ENCODE measurements at places on chromosomes 11 and 22.

DNA sequence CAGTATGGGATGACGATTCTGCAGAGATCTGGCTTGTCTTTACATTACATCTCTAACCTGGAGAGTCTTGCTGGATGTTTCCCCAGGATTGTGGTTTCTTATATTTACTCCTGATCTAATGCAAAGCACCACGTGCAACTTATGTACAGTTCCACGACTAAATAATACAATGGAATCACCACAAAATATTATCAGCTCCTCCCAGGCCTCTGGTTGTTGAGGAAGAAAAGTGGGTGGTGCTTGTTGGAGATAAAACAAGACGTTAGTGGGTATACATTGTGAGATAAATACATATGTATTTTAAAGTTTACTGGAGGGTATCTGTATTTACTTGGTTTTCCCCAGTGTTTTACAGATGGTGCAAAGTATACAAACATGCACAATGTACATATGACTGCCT lies 569.7 kb downstream of the NTM start:
- DNase-seq: no peak

DNA sequence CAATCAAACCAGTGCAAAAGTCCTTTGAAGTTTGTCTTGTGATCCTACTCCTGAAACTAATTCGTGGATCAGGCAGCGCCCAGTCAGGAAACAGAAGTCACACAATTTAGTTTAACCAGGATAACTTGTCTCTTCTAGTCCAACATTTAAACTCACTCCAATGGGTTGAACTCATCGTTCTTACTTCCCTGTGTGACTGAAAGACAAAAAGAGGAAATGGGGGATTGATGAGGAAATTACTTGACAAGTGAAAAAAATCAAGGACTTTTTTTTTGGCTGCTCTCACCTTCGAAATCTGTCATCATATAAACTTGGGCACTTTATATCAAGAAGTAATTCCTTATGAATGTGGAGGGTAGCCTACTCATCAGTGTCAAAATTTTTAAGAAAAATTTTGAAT lies 78.4 kb downstream of the HSD17B12 start:
- DNase-seq: no peak

GRCh38 chr11:74468521-74468920 lies 1.2 kb upstream of the KCNE3 start:
- DNase-seq: no peak

DNA sequence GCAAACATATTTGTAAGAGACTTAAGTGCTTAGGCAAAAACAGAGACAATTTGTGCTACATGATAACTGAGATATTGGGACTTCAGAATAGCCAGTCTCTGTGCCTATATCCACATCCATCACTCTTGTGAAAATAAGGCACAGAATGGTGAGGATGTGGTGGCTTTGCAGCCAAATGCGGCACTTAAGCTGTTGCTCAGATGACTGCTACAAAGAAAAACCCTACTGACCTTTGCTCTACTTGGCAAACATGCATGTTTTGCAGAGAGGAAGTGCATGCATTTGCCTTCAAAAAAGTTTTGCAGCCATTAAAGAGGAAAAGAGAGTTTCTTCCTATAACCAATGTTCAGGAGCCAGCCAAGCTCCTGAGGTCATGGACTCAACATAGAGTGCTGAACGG lies 675.0 kb upstream of the KIRREL3 start:
- DNase-seq: no peak

GRCh38 chr22:47929073-47929472 lies 1166.6 kb downstream of the TBC1D22A start:
- DNase-seq: no peak

DNA sequence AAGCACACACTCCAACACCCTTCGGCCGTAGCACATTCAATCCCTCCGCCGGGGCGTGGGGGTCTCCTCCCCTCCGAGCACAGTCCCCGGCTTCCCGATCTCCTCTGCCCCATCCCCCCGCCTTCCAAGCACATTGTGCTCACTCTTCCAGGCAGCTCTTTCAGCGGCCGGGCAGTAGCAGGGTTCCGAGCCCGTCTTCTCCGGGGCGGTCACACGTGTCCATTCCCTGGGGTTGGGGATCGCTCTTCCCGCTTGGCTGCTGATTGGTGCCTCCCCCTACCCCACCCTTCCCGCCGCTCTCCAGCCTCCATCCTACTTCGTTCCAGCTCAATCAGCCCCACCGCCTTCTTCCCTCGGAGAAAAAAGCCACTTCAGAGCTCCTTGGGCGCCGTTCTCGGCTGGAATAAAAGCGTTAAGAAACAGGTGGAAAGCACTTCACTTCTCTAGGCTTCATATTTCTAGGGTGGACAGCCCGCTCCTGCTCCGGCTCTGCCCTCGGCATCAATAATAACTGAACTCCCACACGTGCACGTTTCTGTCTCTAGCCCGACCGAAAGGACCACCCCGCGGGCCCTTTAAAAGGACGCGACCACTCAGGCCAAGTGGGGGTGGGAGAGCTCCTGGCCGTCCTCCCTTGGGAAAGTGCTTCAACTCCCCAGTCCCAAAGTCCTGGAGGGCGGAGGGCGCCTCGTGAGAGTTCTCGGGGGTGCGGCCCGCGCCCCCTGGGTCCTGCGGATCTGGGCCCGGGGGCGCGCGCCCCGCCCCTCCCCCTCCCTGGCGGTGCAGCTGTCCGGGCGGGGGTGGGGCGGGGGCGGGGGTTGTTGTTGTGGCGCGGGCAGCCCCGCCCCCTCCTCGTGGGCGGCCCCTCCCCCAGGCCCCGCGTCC lies 464 bp upstream of the CECR2 start:
- peak; percentile 28 for DNase-seq

- DNase-seq: no peak
Measured at GRCh38 chr11:28536504-28537267, 428.5 kb downstream of the METTL15 start.

DNA sequence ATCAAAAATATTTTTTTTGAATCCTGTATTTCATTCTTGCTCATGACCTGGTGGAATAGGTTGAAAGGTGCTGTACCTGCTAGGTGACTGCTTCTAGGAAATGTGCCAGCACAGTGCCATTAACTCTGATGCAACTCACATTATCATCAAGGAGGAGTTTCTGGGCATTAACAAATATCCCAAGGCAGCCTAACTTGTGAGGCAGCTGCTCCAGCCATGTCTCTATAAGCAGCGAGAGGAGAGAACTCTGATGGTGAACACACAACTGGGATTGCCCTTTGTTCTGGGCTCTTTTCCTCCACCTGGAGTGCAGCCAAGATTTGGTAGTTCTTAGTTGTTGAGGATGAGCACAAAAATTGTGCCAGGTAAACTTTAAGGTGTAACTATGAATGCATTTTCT lies 25.6 kb downstream of the HEPHL1 start:
- no peak for DNase-seq

DNA sequence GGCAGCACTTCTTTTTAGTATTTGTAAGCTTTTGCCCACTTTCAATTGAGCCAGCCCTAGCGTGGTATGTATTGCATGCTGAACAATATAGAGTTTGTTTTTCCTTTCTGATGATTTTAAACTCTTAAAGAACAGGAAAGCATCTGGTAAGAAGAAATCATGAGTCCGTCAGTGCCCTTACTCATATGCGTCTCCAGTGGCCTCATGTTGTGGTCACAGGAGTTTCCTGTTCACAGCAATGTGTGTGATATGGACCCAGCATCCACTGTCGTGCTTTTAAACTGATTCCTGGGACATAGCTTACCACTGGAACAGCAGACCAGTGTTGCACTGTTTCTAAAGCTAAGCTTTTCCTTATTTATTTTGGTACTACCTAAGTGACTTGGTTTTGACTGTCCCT lies 40.1 kb downstream of the BID start:
- DNase-seq: no peak

All from NCI-H1417 treated with DMSO at 0.1 percent for 48 hours (cell line).